ENCODE measurements at places on chromosomes 12 and 14.

DNA sequence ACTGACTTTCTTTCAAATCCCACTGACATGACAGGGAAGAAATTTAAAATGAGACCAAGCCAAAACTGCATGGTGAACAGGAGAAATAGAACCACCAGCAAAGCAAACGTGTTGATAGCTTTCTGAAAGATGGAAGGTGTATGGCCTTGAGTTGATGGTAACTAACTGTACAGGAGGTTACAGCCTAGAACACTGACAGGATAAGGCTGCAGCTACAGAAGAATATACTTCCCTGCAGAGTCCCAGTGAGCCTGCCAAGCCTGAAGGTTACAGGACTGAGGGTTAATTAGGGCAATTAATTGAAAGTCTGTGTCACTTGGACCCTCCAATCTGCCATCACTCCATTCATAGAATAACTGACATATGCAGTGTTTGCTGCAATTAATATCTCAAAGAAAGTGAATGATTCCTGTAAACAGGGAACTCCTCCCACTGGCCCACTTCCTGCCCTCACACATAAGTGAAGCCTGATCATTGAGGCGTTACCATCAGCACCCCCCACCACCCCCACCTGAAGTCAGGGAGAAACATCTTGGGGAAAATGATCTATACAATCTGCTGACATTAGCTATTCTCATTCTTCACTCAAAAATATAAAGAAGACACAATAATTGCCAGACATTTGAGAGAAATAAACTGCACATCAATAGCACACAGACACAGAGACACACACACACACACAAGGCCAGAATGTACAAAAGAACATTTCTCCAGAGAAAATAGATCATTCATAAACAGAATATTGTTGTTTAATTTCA lies 73.4 kb downstream of the GTF2A1 start:
- DNase-seq, result no peak

DNA sequence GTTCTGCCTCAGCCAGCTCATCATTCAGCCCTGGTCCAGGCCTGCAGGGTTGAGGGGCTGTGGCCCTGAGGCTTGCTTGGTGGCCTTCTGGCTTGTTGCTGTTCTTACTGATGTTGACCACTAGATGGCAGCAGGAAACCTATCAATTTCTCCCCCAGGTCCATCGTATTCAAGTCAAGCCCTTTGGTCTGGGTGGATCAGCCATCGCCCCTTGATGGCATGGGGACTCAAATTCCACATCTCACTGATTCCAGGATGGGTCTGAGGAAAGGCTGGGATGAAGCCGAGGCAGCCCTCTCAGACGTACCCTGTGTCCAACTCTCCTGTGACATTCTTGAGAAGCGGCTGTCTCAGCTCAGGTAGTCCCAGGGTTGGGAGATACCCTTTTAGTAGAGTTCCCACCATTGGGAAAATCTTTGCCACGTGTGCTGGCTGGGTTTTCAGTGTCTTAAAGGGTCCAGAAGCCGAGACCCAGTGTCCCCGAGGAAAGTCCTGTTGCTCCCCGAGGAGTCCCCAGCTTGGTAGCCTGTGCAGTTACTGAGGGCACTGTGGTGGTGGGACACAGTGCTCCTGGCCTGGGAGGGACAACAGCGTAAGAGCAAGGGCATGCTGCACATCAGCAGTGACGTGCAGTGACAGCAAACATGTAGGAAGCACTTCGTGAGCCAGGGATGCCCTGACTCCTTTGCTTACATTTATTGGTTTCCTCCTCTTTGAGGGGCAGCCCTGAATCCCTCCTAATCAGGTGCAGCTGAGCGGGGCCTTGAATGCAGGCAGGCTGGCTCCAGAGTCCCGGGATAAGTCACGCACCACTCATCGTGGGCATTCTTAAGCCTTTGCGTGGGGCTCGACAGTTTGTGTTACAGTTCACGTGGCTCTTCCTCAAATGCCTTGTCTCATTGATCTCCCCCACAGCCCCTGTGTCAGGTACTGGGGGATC lies 58.6 kb downstream of the TSPAN9 start:
- DNase-seq, result peak; percentile 85

DNA sequence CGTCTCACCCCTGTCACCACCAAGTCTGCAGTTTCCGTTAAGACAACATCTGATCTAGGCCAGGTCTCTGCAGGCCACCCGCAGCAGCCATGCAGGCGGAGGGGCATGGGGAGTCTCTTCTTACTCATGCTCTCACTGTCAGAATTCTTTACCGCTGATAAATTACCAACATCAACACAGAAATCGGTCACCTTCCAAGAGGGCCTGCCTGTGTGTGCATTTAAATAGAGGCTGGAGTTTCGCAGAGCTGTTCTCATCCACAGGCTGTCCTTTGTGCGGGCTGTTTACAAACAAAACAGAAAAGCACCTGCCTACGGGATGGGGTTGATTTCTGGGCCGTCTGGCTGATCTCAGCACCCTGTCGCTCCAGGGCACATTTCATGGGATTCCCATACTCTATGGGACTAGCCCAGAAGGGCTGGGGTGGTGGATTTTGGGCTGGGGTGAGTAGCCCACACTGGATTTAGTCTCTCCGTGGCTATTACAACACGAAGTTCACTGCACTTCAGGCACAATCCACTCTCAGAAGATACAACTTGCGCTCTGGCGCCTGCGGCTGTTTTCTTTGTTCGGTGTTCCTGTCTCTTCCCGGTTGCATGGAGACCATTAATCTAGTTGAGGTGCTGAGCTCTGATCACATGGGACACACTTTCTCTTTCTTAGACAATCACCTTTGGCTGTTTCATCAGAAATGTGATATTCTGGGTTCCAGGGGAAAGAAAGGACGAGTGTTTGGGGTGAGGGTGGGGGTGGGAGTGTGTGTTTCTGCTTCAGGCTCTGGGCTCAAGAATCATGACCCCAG lies 331.1 kb downstream of the GLT1D1 start:
- no peak for DNase-seq

DNA sequence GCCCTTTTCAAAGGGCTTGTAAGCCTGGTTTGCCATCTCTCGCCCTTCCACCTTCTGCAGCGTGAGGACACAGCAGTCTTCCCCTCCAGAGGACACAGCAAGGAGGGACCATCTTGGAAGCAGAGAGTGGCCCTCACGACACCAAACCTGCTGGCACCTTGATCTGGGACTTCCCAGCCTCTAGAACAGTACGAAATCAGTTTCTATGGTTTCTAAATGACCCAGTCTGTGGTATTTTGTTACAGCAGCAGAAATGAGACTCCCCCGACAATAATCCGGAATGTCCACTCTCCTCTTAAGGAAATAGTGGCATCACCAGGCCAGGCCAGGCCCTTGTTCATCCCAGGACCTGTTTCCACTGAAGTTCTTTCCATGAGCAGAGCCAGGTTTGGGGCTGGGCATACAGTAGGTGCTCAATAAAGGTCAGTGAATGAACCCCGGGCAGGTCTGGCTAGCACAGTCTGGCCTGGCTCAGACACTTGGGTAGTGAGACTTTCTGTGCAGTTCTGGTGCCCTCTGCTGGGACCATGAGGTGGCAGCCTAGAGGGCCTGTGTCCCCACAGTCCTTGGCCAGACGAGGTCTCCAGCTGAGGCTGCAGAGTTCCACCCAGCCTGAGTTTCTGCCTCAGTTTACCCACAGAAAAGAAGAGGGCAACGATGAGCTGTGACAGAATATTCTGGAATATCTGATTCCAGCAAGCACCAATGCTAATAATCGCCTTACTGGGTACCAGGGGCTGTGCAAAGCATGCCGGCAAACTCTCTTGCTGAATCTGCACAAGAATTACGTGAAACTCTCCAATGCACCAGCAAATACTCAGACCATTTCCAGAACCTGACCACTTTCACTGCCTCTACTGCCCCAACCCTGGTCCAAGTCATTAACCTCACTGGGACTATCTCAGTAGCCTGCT lies 14.0 kb downstream of the ABCB9 start:
- DNase-seq, result peak; percentile 55

GRCh38 chr12:12705838-12706520 lies 10.0 kb upstream of the GPR19 start:
- DNase-seq, result no peak

- no peak for DNase-seq
Measured at GRCh38 chr12:11133816-11134215, 628 bp downstream of the TAS2R30 start.

DNA sequence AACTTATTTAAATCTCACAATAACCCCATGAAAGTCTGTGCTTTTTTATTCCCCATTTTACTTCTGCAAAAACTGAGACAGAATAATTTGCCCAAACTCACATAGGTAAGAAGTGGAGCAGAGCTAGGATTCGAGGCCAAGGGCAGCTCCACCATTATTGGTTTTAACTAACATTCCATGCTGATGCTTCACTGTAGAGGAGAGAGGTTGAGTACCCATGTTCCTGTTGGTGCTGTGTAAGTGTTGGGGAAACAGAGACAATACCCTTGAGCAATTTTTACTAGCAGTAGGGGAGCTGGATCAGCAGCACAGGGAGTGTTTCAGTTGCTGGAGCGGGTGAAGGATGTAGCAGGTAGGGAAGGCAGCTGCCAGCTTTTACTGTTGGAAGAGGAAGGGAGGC lies 21.1 kb downstream of the RASSF8 start:
- peak; percentile 61 for DNase-seq

DNA sequence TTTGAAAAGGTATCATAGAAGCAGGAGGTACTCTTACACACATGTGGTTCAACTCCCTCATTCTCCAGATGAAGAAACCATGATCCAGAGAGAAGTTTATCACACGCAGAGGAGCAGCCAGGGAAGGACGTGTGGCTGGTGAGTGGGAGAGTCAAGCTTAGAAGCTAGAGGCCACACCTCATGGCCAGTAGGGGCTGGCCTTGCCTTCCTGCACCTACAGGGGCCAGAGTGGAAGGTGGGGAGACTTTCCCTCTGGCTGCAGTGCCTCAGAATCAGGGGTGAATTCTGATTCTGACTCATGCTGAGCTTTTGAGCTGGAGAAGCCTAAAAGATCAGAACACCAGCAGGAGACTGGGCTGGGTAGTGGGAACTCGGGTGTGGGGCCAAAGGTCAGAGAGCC lies 1067.9 kb downstream of the BCL11B start:
- DNase-seq, result no peak

DNA sequence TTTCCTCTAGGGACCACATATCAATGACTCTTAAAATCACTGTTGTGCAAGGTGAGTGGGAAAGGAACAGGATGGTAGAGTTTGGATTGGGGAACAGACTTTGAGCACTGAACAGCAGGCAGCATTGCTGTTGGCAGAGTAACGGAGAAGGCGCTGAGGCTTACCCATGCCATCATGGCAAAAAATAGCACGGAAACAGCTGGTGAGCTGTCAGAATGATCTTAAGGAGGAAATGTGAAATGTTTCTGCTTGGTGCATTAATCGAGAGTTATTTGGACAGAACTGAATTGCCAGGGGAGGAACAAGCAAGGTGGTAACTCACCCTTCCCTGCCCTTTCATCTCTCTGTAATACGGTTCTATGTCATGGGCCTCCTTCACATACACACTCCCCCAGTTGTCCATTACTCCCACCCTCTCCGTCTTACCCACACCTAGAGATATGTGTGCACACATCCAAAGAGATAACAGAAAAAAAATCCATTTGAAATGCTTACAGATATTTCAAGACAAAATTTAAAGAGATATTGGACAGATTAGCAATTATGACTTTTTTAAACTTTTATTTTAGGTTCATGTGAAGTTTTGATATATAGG lies 572.5 kb downstream of the DIO2 start:
- DNase-seq, result no peak

DNA sequence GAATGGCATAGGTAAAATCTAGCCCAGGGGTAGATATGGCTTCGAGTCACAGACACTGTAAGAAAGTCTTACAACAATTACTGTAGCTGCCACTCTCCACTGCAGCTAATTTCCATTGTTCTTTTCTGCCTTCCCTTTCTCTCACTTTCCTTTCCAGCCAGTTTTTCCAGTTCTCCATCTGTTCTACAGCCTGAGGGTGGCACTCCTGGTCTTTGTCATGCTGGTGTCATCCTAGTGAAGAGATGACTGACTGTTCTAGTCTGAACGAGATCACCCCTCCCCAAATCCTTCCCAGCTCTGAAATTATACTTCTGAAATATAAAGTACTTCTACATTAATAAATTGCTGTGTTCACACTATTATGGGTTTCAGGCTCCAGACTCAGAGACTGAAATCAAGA lies 74.2 kb upstream of the CSRP2 start:
- DNase-seq, result no peak

DNA sequence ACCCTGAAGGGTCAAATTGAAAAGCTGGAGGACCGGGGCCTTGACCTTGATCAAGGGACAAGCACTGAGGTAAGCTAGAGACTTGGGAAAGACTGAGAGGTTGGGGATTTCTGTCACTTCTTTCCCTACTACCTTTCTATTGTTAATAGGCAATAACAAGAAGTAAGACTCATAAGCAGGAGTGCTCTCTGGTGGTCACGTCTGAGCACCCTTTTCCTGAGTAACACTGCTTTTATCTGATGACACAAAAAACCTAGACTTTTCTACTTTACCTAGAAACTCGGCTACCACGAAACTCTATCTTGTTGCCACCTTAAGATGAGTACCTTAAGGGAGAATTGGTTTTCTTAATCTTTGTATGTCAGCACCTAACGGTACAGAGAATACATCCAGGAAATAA lies 35.5 kb upstream of the PPFIBP1 start:
- DNase-seq, result no peak

GRCh38 chr14:28584951-28585350 lies 181.6 kb upstream of the FOXG1 start:
- no peak for DNase-seq

- DNase-seq, result peak; percentile 59
Measured at GRCh38 chr14:52272375-52272774, 4.9 kb downstream of the PTGDR start.

- DNase-seq, result no peak
Measured at GRCh38 chr14:102822311-102822863, 45.1 kb downstream of the TRAF3 start.

DNA sequence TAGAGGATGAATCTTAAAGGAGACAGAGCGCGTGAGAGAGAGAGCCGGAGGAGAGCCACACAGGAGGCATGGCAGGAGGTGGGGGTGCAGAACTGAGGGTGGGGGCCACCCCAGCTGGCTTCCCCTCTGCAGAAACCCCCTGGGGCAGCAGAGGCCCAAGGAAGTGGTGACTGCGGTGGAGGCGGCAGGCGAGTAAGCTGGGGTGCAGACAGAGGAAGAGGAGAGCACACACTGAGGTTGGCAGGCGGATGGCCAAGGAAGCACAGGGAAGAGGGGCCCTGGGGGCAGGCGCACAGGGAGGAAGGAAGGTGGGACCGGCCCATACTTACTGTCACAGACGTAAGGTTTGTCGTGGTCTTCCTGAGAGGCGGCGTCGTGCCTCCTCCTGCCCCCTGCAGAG lies 179.8 kb downstream of the DPF3 start:
- DNase-seq, result no peak

DNA sequence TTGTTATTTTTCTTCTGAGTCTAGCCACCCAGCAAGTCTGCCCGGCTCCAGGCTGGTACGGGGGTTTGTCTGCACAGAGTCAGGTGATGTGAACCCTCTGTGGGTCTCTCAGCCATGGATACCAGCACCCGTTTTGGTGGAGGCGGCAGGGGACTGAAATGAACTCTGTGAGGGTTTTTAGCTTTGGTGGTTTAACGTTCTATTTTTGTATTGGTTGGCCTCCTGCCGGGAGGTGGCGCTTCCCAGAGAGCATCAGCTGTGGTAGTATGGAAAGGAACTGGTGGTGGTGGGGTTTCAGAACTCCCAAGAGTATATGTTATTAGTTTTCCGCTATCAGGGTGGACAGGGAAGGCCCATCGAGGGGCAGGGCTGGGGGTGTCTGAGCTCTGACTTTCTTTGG lies 5.3 kb upstream of the SERPINA4 start:
- no peak for DNase-seq

GRCh38 chr12:14956024-14956891 lies 5.1 kb downstream of the ARHGDIB start:
- DNase-seq, result no peak

- DNase-seq, result no peak
Measured at GRCh38 chr12:107080299-107080698, 13.1 kb downstream of the CRY1 start.

- DNase-seq, result no peak
Measured at GRCh38 chr12:31118347-31119191, 44.9 kb downstream of the DDX11 start.
